ENCODE measurements at places on chromosomes 2 and 18.

DNA sequence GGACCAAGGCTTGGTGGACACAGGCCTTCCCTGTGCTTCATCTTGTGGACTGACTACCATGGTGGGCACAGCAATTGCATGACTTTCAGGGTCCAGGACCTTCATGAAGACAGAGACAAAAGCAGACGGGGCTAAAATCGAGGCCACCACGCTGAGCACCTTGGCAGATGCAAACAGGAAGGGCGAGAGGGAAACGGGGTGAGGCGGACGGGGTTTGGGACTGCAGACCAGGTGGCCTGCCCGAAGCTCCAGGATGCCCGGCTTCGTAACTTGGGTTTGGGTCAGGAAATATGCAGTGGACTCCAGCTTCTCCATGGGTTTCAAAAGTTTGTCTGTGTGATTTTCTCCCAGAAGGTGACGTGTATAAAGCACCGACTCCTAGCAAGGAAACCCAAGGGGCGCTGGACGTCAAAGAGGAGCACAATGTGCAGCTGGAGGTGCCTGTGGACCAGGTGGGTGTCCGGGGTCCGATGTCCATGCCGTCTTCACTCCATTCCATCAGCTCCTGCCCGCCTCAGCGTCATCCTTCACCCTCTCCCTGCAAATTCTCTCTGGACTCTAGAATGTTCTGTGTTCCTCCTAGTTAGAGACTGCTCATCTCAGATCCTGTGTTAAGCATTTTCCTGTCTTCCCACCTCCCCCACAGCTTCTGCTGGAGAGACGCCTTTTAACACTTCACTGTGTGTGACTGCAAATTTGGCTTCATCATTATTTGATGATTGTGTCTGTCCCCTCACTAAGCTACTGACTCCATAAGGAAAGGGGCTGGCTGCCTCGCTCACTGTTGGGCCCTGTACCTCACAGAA lies 65.8 kb downstream of the DCDC2C start:
- no peak for DNase-seq

DNA sequence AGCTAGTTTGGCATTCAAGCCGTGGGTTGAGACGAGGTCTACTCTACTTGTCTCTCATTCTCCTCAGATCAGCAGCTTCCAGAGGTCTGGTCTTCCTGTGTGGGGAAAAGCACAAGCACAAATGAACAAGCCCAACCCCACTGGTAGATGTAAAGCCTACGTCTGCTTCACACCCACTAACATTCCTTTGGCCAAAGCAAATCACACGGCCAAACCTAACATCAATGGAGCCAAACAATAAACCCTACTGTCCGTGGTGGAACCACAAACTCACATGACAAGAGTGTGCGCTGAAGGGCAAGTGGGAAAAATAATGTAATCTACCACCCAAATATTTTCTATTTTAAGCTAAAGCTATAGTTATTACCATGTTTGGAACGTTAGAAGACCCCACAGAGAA lies 179.3 kb upstream of the MGAT5 start:
- DNase-seq = no peak

DNA sequence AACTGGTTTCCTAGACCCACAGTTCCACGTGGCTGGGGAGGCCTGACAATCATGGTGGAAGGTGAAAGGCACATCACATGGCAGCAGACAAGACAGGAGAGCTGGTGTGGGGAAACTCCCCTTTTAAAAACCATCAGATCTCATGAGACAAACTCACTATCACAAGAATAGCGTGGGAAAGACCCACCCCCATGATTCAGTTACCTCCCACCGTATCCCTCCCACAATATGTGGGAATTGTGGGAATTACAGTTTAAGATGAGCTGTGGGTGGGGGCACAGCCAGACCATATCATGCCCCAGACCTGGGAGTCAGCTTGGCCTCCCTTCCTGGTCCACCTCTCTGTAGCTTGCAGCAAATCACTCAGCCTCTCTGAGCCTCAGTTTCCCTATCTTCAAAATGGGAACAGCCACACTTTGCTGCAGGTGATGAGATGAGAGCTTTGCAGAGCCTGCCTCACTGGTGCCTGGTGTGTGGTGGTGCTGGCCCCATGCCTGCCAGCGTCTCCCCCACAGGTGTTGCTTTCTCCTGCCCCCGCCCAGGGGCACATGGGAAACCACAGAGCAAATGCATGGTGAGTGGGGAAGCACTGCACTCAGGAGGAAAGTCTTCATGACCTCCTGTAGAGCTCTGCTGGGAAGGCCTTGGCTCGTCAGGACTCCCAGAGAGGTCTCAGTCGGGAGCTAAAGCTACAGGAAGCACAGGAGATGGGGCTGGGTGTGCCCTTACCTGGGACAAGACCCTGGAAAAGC lies 31.1 kb downstream of the GREB1 start:
- no peak for DNase-seq

DNA sequence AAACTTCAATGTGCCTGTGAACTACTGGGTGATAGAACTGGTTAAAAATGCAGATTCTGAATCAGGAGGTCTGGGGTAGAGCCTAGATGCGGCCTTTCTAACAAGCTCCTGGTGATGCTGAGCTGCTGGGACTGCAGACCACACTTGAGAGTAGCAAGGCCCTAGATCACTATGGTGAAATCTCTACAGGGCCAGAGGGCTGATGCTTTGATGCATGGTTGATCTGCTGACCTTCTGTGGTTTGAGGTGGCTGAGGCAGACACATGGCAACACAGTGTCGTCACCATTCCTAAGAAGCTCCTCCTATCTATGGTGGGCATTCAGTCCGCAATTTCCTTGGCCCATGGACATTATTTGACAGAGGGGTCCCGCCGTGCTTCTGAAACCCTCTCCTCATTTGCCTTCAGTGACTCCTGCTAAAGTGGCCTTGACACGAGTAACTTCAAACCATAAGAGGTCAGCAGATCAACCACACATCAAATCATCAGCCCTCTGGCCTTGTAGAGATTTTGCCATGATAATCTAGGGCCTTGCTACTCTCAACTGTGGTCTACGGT lies 19.8 kb downstream of the CCDC68 start:
- no peak for DNase-seq

- DNase-seq = no peak
Observed at GRCh38 chr2:46198966-46199365, 98.2 kb upstream of the EPAS1 start.

- no peak for DNase-seq
Observed at GRCh38 chr2:226031647-226032501, 632.4 kb downstream of the NYAP2 start.

DNA sequence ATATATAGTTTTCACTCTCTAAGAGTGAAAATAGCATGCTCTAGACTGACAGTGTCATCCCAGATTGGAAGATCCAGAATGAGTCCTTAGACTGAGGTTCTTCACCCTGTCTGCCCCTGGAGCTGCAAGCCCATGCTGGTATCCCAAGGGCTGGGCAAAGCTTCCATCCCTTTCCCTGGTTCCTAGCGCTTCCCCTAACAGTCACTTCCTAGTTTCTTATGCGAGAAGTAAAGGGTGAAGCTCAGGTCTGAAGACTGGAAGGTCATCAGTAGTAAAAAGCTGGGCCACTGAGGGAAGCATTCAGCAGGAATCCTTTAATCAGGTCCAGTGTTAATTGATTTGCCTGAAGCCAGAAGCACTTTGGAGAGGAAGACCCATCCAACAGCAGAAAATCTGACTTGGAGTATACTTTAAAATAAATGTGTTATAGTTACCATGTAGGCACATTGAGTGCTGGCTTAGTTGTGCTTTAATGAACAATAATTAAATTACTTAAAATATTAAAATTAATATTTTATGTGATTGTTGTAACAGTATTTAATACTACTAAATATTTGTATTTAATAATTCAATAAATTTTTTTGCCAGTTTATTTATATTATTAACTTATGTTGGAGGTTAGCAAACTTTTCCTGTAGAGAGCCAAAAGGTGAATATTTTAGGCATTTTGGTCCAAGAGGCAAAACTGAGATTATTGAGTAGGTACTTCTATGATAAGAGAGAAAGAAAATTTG lies 237.9 kb downstream of the FHOD3 start:
- no peak for DNase-seq

- DNase-seq = no peak
Observed at GRCh38 chr2:112690853-112691401, 29.9 kb upstream of the NT5DC4 start.

DNA sequence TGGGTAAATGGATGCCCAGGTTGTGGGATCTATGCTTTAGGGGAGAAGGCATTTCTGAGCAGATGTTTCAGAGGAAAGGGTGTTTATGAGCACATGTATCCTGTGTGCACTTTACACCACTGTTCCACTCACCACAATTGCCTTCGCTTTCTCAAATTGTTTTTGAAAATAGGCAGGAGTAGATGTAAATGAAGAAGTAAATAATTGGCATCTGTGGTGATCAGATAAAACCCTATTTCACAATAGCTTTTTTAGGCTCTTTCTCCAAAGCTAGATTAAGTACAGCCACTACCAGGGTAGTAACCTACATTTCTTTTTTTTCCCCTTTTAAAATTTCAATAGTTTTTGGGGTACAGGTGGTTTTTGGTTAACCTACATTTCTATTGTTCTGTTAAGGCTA lies 40.6 kb downstream of the TMEM178A start:
- DNase-seq = no peak

DNA sequence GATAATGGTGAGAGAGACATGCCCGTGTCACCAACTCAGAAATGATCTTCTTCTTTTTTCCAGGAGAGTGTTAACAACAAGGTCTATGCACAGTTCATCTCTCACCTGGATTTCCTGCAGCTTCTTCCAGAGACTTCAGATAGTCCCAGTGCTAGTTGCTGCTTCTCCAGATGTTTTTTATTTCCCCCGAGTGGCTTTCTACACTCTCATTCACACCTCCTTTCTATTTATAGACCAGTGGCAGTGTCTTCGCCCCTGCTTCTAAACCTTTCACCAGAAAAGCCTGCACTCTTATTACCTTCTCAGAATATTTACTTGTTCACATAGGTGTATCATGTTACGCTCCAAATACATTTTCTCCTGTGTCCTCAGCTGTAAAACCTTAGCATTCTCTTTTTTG lies 558.8 kb upstream of the CHAC2 start:
- no peak for DNase-seq

Measured in NCI-H187 (cell line).